Activated T-helper 1 cell treated with Interleukin-2 at 50 U/mL for 16 hours (primary cell): ENCODE measurements at places on chromosomes 5 and 9.

- no peak for DNase-seq
These were observed 27.3 kb downstream of the ANP32B start for GRCh38 chr9:98010445-98010844.

DNA sequence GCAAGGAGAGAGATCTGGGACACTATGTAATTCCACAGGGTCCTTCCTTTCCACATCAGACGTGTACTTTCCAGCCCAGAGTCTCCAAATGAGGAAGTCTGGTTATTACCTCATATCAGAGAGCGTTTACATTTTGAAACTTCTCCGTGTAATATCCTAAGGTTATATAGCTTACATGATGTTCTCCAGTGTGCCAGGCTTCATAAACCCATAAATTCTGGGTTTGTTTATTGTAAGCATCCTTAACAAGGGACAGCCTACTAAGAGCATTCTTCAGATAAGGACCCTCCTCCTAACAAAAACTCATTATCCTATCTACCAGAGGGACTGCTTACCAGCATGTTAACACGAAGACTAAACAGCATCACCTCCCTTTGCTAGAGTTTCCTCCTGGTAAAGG is 17.9 kb downstream of the SRFBP1 start:
- no peak for DNase-seq

- no peak for DNase-seq
These were observed 1.9 kb upstream of the FST start for GRCh38 chr5:53478411-53479044.

GRCh38 chr9:22050924-22051323 is 41.8 kb upstream of the CDKN2B start:
- no peak for DNase-seq

GRCh38 chr9:136381966-136382513 is 8.6 kb upstream of the CARD9 start:
- DNase-seq, result no peak

DNA sequence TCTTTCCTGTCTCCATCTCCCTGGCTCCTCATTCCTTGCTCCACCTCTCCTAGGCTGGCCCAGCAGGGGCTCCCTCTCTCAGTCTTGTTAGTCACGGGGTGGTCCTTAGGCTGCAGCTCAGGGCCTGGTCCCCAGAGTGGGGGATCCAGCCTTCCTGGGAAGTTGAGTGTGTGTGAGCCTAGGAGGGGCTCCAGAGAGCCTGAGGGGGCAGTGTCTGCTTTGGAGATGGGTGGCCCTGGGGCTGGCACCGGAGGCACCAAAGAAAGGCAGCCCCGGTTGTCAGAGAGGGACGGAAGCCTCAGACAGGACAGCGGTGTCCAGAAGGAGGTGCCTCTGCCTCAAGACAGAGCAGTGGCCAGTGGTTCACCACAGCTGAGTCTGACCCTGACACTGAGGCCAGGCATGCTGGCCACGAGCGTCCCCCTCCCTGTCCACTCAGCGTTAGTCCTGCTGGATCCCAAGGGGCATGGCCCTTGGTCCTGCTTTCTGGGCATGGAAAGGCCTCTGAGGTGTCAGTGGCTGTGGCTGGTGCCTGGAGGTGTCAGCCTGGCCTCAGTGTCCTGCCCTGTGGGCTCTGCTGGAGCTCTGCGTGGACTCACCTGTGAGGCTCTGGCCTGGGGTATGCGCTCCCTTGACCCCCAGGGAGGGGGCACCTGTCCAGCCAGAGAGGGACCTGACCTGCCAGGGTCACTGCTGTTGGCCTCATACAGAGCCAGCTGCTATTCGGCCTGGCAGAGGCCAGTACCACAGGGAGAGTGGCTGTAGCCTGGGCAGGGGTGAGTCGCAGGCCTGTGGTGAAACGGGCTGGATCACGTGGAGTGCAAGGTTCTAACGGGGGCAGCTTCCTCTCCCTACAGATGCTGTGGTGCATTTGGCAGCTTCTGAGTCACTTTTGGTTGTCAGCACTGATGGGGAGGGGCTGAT is 130.6 kb downstream of the CACNA1B start:
- no peak for DNase-seq

- no peak for DNase-seq
These were observed 32.2 kb downstream of the SPOCK1 start for GRCh38 chr5:137466889-137467288.

GRCh38 chr9:74173284-74173683 is 323.9 kb upstream of the RORB start:
- DNase-seq, result no peak

DNA sequence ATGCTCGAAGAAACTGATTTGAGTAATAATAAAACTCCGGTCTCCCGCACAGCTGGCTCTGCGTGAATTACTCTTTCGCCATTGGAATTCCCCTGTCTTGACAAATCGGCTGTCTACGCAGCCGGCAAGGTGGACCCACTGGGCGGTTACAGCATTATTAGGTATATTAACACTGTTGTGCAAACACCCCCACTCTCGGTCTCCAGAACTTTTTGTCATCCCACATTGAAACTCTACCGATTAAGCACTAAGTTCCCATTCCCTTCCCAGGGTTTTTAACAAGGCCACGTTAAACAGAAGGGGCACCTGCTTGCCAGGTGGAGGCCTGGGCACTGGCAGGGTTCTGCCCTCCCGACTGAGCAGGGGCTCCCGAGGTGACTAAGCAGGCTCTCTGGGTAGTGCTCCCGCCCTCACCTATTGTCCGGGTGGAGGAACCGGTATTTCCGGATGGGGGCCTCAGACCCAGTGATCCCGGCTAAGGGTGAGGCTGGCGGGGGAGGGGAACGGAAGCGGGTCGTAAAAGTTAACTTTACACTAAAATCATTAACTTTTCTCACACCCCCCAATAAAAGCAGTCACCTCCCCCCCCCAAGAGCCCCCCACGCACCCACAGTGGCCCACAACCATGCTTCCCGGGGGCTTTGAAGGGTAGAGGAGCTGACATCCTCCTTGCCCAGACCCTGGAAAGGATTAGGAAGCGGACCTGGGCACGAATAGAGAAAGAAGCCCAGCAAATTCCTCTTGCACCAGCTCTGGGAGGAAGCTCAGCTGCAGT is 53.5 kb upstream of the TJP2 start:
- no peak for DNase-seq

DNA sequence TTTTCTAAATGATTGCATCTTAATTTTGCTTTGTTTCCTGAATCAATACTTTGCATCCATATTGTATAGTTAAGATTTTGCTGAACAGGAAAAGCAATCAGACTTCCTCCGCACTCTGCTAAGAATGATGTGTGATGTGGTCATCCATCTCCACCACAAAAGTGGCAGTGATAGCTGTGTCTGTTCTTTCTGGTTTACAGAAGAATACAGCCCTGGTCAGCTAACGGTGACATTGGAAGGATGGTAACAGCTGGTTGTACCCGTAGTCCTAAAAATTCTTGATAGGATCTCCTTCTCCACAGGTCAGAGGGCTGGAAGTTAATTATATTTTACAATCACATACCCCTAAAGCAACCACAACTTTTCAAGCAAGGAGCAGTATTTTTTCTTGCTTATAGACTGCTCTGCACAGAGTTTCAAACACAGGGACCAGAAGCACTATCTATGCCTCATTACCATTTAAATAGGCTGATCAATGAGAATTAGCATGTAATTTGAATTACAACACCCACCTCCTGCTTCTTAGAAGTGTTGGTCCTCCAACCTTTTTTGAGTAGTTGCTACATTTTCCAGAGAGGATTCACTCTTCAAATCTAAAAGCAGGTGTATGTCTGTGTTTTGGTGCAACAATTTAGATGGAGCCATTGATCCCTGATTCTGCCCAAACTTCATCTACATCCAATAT is 1191.9 kb upstream of the NUDT12 start:
- DNase-seq, result no peak

DNA sequence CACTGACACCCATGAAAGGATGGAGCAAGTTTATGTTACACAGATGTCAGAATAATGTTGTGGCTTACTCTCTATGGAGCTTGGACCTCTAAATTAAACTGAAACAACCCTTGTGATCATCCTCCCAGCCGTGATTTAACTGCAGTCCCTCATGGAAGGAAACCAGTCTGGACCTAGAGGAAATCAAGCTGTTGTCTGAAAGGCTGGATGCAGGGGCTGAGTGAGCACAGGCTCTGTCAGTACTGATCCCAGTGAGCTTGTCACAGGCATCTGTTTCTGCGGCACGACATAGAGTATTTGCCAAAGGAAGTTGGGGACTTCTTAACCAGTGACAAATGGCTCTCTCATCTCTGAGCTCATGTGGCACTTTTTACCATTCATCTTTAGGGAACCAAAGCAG is 282.9 kb upstream of the MAP3K1 start:
- no peak for DNase-seq

DNA sequence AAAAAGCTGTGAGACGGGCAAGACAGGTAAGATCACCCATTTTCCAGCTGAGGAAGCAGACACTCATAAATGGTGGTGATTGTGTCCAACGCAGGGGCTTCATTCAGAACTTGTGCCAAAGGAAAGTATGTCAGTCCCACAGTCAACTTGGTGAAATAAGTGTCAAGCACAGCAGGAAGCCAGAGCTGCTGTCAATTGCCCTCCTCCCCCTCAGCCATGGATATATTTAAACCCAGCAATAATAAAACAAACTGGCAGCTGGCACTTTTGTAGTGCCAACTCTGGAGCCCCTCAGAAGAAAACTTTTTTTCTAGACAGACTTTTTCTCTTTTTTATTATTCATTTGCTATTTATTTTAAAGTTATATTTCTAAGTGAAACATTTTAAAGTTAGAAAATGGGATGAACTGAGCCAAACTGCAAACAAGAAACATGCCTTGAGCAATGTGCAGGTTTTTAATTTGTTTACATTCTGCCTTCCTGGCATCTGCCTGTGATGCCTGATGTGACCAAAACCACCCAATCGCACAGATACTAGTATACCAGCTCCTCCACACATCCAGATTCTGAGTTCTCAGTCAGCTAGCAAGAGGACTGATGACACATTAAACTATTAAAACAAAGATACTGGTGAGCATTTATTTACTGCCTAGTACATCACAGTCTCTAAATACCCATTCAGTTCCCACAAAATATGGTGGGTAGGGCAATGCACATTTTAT is 17.0 kb downstream of the DMAC1 start:
- DNase-seq, result no peak

DNA sequence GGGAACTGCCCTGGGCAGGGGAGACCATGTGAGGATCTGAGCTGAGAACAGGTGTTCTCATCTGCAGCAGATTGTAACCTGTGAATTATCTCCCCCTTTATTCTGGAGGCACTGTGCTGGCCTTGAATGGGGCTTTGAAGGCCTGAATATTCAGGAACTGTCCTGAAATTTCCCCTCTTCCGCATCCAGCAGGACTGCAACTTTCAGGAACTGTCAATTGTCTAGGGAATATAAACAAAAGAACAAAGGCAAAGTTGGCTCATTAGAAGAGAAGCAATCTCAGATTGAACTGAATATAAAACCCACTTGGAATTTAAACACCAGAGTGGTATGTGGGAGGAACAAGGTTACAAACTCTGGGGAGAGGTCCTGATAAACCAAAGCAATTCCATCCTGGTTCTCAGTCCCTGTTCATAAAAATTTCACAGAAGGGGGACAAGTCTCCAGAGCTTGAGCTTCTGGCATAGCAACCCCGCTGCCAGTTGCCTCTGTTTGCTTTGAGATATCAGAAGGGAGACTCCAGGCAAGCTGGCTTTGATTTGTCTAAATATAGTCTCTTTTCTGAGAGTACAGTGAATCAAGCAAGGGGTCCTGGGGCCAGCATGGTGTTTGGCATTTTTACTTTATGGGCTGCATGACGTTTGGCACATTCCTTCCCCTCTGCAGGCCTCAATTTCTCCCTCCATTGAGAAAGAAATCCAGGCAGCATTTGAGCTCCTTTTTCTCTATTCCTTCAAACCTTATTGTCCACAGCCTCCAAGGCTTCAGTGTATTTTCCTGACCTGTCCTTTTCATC is 47.5 kb downstream of the ADRB2 start:
- no peak for DNase-seq

DNA sequence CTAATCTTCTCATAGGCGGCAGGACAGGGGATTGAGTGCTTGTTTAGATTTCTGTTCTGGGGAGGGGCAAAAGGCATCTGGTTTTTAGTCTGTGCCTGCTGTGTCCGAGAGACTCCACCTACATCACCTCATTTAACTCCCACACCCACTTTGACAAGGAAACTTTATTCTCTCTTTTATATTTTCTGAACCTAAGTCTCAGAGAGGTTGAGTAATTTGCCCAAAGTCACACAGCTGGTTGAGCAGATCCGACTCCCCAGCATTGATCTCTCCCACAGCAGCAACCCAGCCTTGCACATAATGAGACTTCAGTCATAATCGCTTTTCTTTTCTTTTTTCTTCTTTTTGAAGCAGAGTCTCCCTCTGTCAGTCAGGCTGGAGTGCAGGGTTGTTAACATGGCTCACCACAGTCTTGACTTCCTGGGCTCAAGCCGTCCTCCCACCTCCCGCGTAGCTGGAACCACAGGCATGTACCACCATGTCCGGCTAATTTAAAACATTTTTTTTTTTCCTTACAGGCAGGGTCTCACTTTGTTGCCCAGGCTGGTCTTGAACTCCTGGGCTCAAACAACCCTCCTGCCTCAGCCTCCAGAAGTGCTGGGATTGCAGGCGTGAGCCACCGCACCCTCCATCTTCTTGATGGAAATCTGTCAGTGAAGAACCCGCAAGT is 36.5 kb upstream of the ANKRD33B start:
- DNase-seq, result no peak

GRCh38 chr5:33118761-33119415 is 321.9 kb upstream of the TARS1 start:
- DNase-seq, result no peak

- no peak for DNase-seq
These were observed 505 bp downstream of the C5orf34 start for GRCh38 chr5:43514471-43514815.

- no peak for DNase-seq
These were observed 120.1 kb downstream of the XRCC4 start for GRCh38 chr5:83197326-83197967.

DNA sequence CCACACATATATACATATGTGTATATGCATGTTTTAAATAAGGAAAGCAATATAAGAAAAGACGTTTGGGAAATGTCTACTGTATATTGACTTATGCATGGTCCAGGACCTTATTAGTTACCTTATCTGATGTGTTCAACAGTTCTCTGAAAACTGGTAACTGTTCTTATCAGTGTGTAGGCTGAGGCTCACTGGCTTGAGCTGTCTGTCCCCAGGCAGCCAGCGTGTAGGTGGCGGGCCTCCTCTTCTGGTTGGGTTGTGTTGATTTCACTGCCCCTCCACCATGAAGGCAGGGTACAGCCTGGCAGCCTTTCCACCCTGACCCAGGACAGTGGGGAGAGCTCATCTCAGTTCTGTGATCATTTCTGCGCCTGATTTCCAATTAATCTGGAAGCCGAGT is 38.7 kb upstream of the SEMA4D start:
- DNase-seq, result no peak
